Bronchial epithelial cell (primary cell): ENCODE measurements at places on chromosomes 11 and 22. TPM values are rescaled to one million over a fixed set of nuclear protein-coding genes. Genes with fewer than 3 reads are reported as not detected.

The LRRC32 gene
- total RNA-seq, result 0.26 TPM in 1 of 2 replicates, not detected in the other

The NXPE2 gene
- not detected in 2 replicates for total RNA-seq

The SCO2 gene
- total RNA-seq, result 2.0 and 2.1 TPM in 2 replicates

The C11orf87 gene
- total RNA-seq, result not detected in 2 replicates

The SPA17 gene
- total RNA-seq, result 2.4 and 5.8 TPM in 2 replicates

The SLC22A8 gene
- not detected in 2 replicates for total RNA-seq

The MMP13 gene
- total RNA-seq, result under 0.01 TPM in 1 of 2 replicates, not detected in the other

The ASCC2 gene
- 26.1 and 35.1 TPM in 2 replicates for total RNA-seq

The GANAB gene
- 138 TPM in 2 replicates for total RNA-seq

The MICALL1 gene
- 143 and 201 TPM in 2 replicates for total RNA-seq

- DNase-seq, result no peak
Observed at GRCh38 chr11:113222241-113222640, 92.1 kb upstream of the TTC12 start.

DNA sequence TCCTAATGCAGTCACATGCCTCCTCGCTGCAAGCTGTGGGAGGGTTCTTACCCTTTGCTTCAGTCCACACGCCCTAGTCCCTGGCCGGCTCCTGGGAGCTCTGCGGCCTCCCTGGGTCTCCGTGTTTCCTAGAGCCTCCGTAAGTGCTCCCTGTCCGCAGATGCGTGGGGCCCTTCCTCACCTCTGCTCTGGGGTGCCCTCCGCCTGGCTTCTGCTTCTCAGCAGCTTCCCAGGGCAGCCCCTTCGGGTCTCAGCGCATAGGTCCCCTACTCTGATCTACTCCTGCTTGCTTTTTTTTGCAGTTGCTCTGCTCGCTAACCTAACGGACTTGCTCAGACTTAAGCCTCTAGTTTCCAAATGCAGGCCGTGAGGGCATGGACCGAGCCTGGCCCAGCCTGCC, 22.4 kb downstream of the CAPN1 start:
- no peak for DNase-seq

DNA sequence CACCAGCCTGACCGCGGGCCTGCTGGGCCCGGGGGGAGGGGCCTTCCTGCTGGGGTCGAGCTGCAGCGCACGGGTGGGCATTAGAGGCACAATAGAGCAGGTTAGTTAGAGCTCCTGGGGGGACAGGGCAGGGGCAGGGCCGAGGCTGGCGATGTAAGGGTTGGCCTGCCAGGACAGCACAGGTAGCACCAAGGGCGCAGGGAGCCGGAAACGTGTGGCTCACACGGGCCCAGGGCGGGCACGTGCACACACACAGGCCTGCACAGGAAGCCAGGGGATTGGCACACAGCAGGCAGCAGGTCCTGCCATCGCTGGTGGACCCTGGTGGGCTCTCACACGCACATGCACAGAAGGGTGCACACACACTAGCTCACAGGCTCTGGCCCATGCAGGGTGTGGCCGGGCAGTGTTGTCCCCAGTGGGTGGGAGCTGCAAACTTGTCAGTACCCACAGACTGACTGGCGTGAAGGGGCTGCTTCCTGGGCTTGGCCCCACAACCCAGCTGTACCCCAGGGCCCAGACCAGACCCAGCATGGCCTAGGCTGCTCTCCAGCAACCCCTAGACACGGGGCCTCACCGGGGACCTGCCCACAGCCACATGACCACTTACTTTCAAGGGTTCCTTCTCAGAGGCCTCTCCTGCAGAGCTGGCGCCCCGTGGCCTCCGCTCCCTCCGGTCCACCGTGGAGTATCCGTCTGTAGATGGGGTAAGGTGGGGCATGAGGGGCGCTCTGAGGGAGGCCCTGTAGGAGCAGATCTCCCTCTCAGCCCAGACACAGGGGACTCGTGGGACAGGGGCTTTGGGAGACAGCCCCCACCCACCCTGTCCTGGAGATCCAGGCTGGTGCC, 29.9 kb upstream of the TXNRD2 start:
- no peak for DNase-seq

DNA sequence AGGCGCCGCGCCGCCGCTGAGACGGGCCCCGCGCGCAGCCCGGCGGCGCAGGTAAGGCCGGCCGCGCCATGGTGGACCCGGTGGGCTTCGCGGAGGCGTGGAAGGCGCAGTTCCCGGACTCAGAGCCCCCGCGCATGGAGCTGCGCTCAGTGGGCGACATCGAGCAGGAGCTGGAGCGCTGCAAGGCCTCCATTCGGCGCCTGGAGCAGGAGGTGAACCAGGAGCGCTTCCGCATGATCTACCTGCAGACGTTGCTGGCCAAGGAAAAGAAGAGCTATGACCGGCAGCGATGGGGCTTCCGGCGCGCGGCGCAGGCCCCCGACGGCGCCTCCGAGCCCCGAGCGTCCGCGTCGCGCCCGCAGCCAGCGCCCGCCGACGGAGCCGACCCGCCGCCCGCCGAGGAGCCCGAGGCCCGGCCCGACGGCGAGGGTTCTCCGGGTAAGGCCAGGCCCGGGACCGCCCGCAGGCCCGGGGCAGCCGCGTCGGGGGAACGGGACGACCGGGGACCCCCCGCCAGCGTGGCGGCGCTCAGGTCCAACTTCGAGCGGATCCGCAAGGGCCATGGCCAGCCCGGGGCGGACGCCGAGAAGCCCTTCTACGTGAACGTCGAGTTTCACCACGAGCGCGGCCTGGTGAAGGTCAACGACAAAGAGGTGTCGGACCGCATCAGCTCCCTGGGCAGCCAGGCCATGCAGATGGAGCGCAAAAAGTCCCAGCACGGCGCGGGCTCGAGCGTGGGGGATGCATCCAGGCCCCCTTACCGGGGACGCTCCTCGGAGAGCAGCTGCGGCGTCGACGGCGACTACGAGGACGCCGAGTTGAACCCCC, 798 bp downstream of the BCR start:
- DNase-seq, result no peak

- DNase-seq, result no peak
Observed at GRCh38 chr11:91997226-91997625, 227.4 kb upstream of the FAT3 start.

- DNase-seq, result no peak
Observed at GRCh38 chr11:16605389-16605893, 133.0 kb upstream of the C11orf58 start.

DNA sequence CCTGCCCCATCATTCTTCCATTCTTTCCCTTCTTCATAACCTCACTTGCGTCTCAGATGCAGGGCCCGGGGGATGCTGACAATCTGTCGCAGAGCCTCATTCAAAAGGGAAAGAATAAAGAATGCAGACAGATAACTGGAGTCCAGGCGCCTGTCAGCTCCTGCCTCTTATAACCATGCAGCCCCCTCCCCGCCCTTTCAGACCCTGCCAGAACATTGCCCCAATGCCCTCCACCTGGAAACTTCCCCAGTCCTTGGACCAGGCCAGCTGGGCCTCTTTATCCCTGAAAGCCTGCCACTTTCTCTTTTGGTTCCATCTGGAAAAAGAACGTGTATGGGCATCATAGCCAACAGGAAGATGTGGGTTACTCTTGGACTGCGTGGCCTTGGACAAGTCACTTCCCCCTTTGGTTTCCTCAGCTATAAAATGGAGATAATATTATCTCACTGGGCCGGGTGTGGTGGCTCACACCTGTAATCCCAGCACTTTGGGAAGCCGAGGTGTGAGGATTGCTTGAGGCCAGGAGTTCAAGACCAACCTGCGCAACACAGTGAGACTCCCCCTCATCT, 2.1 kb upstream of the TCF20 start:
- no peak for DNase-seq

DNA sequence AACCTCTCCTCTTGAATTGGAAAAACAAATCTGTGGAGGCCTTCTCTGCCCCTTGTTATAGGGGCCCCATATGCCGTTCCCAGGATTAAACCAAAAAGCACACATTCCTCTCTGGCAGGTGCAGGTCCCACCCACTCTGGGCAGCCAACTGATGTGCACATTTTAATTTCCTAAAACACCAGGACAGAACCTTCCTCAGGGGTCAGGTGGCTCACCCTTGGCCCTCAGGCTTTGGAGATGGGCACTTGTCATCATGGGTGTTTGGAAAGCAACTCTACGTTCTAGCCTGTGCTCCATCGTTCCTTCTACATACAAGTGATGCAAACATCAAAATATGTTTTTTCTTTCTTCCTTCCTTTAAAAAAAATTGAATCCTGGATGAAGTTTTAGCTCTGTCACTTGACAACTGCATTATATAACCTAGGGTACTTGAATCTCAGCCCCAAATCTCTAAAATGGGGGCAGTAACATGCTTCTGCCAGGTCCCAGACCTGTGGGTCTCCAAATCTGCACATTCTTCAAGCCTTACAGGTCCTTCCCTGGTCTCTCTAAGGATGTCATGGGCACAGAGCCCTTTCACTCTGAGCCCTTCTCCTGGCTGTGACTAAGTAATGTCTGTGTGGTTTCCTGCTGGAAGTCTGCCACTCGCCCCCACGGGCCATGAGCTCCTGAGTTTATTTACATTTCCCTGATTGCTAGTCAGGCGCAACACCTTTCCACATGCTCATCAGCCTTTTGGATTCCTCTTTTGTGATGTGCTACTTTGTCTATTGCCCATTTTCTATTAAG, 43.8 kb downstream of the KCNQ1OT1 start:
- peak; percentile 87 for DNase-seq

GRCh38 chr11:57311109-57311936, 13.4 kb downstream of the TNKS1BP1 start:
- peak; percentile 92 for DNase-seq

- DNase-seq, result no peak
Observed at GRCh38 chr22:45421349-45422055, 8.0 kb downstream of the RIBC2 start.

DNA sequence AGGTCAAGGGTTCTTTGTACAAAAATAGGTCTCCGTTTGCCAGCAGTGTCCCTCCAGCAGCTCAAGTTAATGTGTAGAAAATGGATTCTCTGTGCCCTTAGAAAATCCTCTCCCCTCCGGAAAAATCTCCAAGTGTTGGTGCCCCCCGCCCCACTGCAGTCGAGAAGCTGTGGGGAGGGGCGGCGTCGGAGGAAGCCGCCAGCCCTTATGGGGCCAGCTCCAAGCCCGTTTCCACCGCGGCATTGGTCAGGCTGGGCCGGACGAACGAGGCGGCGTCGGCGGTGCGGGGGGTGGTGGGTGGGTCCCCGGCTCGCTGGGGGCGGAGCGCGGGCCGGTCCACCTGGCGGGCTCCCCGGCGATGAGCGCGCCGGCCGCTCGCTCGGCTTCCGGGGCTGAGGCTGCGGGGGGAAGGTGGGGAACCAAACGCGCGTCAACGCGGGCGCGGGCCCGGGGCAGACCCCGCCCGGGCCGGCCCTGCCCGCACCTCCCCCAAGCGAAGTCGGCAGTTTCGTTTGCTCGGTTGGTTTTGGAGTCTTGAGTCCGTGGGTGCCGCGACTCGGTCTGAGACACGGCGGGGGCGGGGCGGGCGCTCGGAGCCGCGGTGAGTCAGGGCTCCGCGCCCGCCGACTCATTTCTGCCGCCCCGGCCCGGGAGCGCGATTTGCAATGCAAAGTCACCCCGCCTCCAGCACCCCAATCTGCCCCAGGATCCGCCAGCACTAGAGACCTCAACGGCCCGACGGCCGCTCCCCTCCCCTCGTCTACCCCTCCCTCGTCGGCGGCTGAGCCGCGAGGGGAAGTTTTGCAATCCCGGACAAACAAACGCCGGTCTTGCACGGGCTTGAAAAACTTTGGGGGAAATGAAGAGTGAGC, 1.4 kb downstream of the ASCL2 start:
- peak; percentile 78 for DNase-seq

DNA sequence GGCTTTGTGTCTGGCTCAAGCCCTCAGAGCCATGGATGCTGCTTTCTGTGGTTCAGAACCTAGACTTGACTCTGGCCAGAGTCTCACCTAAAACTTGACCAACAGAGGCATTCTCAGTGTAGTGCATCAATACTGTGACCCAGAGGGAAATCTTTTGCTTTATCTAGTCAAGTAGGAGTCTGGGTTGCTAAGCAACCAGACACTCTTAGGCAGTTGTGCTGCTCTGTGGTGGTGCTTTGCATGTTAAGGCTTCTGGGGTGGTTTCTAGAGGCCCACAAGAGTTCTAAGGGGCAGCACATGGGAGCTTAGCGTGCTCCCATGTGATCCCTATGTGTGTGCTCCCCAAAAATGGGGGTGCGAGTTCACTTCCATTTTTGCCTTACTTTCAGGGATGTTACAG, 224.6 kb upstream of the PLET1 start:
- DNase-seq, result no peak

- no peak for DNase-seq
Observed at GRCh38 chr11:115745066-115745465, 240.9 kb upstream of the CADM1 start.

- DNase-seq, result no peak
Observed at GRCh38 chr11:127108838-127109237, 108.3 kb upstream of the KIRREL3 start.

- no peak for DNase-seq
Observed at GRCh38 chr11:117750916-117751662, 45.9 kb downstream of the DSCAML1 start.

GRCh38 chr22:27125539-27125938, 468.2 kb downstream of the MIAT start:
- DNase-seq, result peak; percentile 68

GRCh38 chr11:61087426-61088119, 14.7 kb upstream of the CD5 start:
- DNase-seq, result no peak

DNA sequence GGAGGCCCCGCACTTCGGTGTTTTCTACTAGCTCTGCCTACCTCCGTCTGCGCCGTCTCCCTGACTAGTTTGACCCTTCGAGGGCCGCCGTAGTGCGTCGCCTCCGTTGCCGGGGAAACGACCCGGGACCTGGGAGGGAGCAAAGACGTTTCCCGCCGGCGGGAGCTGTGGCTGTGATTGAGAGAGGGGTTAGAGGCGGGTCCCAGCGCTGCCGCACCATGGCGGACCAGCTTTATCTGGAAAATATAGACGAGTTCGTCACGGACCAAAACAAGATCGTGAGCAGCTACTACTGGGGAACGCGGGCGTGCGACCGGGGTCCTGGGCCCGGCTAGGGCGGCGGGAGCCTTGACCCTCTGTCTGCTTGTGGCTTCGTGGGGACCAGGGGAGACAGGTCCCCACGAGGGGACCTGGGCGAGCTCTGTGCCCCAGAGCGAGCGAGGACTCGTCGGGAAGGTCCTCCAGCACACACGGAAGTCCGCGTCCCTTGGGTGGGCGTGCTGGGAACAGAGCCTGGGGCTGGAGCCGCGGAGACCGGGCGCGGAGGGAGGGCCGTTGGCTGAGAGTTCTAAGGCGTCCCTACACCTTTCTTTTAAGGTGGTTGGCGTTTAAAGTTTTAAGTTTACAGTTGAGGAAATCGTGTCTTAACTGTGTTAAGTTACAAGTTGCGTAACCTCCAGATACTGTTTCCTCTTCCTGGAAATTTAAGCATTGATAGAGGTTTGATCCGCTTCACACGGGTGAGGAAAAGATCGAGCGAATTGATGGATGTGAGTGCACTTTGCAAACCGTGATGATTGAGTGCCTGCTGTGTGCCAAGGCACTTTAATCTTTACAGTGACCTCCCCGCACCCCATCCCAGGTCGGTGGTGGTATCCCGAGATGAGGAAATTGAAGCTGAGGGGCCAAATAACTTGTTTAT, at the start of gene POLD3:
TSS of gene POLD3 (plus strand) at position 142 of the 922 bp plus-strand sequence. CDS start at position 219, 77 bp downstream.
- DNase-seq, result peak; percentile 81

- no peak for DNase-seq
Observed at GRCh38 chr22:47957649-47958048, 1195.2 kb downstream of the TBC1D22A start.
